ENCODE measurements at places on chromosomes 5 and 9.
A peak's percentile ranks its signal among the peaks of the same experiment; 100 is the strongest.

- DNase-seq, result peak; percentile 3
These were observed 166.5 kb upstream of the PHYKPL start for GRCh38 chr5:178398901-178399700.

GRCh38 chr5:749101-749670, 35.3 kb downstream of the ZDHHC11B start:
- DNase-seq, result no peak

DNA sequence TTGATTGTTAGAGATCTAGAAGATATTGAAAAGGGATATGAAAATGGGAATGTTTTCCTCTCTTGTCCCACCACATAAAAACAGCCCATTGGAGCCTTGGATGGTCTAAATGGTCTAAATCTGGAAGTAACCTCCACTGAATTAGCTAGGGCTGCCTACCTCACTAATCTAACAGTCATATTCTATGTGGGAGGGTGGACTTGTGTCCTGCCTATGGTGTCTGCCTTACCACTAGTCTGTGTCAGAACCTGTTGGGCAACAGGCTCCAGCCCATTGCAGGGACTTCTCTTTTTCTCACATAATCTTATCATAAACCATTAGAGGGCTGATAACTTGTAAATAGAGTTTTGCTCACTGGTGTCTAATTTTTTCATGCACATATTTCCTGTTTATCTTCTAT, 548.8 kb upstream of the CDH18 start:
- no peak for DNase-seq

DNA sequence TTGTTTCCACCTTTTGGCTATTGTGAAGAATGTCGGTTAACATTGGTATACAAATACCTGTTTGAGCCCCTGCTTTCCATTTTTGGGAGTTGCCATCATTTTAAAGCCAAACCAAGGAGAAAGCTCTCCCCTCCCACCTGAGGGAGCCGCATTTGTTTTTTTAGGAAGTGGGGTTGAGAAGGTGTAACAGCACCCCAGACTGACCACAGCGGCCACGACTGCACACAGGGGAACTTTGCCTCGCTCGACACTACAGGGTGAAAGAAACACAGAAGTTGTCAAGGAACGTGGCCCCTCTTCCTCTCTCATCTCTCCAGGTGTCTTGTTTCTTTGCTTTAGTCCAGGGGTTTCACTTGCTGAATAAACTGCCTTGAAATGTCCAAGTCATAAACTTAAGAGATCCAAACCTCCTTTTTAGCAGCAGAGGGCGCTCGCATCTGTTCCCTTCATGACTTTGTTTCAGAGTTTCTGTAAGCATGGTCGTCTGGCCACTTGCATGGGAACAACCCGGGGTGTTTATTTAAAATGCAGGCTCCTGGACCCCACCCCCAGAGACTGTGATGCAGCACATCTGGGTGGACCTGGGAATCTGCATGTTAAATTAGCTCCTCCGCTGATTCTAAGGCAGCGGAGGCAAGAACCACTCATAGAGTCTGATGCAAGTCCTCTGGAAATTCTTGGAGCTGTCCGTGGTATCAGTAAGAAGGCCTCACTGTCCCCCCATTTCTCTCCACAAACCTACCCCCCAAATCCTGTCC, 2.1 kb upstream of the TTLL11 start:
- DNase-seq, result no peak

DNA sequence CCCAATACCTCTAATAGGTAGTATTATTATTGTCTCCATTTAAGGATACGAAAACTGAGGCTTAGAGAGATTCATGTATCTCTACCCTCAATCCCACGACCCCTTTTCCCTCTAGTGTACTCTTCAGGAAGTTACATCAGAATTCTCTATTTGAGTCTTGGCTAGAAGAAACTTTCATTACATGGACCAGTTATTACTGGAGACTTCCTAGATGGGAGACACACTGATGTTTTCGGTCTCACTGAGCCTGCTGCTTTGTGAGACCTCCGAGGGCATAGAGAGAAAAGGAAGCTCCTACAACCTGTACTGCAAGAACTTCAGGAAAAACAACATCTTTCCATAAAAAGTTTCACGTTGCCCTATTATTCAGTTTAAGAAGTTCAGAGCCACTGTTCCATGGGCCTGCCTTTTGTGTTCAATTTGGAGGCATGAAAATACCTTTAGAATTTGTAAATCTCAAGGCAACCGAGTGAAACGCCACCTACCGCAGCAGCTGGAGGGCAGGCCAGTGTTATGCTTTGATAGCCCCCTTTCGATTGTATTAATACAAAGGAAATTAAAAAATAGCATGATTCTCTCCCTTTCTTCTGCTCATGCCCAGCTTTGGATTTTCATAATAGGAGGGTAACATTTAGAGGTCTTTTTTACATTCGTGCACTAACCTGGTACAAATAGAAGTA, 223.3 kb downstream of the EBF1 start:
- no peak for DNase-seq

GRCh38 chr9:22424616-22425015, 22.0 kb upstream of the DMRTA1 start:
- no peak for DNase-seq
